ENCODE measurements at places on chromosomes 3 and 15.

DNA sequence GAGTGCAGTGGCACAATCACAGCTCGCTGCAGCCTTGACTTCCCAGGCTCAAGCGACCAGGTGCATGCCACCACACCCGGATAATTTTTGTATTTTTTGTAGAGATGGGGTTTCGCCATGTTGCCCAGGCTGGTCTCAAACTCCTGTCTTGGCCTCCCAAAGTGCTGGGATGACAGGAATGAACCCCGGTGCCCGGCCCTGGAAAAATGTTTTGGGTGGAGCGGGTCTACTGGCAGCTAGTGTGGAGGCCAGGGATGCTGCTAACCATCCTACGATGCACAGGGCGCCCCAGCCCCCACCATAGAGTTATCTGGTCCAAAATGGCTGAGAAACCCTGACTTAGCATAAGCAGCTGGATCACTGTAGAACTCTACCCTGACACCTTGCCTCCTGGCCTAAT is 35.4 kb downstream of the NIPA2 start:
- no peak for DNase-seq

GRCh38 chr3:48881652-48882114 is 17.0 kb downstream of the SLC25A20 start:
- no peak for DNase-seq

DNA sequence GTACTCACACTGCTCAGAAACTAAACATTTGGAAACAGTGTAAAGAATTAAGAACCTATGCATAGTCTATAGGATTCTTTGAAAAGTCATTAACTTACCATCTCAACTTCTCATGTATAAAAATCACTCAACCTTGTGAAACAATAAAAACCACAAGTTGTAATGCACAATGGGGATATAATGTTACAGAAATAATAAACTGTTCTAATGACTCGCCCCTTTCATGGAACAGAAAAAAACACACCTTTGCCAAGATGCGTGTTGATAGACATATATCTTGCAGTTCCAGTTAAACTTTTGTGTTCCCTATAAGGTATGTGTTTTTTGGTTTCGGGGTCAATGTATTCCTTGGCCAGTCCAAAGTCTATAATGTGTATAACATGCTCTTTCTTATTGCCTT is 50.8 kb upstream of the PPIB start:
- no peak for DNase-seq

- DNase-seq: no peak
Measured at GRCh38 chr15:51227940-51228732, 110.3 kb downstream of the CYP19A1 start.

DNA sequence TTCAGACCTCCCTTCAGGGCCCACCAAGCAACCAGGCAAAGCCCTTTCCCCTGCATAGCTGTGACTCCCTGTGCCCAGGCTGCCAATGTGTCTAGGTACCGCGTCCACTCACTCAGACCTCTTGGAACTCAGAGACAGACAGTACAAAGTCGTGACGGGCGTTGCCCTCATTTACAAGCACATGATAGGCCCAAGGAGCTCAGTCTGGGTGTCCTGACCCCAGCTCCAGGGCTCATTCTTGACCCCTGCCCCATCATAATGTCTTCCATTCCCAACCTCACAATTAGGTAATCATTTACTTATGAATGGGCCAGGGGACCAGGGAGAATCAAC is 56.0 kb downstream of the KLF13 start:
- DNase-seq: no peak

DNA sequence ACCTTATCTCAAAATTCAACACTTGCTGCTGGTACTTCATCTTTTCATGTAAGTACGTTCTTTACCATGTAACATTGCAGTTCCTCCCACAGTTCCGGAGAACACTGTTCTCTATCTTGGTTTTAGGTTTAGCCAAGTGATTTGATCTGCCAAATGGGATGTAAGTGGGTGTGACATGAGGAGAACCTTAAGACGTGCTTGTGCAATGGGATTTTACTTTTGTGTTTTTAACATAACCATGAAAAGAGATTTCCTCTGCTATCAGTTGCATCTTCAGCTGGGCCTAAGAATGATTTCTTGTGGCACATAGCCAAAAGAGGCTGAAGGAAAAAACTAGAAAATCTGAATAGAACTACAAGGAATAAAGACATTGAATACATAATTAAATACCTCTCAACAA is 894.5 kb upstream of the ALCAM start:
- no peak for DNase-seq

DNA sequence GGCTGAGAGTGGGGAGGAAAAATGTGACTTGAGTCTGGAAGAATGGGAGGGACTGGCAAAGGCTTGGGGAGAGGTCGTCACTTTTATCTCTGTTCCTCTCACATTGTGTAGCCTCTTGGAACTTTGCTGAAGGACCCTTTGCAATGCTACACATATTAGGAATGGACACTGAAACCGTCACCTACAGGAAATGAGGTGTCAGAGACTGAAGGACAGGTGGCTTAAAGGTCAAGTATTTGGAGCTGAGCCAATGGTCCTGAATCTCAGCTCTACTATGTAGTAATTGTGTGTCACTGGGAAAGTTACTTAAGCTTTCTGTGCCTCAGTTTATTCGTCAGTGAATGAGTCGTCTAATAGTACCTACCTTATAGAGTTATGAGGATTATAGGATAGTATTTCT is 14.7 kb downstream of the MCTP2 start:
- no peak for DNase-seq

DNA sequence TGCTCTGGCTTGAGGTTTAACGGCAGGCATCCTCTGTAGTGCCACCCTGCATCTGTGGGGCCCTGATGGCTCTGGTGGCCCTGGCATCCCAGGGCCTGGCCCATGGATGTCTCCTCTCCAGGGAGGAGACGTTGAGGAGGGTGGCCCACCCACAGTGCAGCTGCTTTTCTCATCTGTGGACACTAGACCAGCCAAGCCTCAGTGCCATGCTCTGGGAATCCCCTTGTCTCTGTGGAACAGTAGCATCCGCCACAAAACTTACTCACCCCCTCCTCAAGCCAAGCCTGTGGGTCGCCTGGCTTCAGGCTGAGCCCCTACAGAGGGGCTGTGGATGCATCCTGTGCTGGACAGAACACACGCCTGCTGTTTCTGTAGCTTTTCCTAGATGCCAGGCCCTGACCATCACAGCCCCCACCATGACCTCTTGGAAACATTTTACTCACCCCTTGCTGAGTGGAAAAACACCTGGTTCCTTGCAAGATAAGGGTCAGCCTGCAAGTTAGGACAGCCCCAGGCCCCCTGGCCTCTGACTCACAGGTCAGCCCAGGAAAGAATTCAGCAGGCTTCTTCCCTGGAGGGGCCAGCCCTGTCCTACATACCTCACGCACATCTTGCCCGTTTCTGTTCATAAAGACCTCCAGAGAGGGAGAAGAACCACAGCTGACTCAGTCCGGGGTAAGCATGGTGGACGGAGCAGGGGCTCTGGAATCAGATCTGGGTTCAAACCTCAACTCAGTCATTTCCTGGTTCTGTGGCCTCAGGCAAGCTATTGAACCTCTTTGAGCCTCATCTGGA is 19.0 kb downstream of the PAK6 start:
- DNase-seq: no peak

- DNase-seq: no peak
Measured at GRCh38 chr3:41794748-41795589, 166.9 kb downstream of the ULK4 start.

- no peak for DNase-seq
Measured at GRCh38 chr3:16059081-16059537, 115.4 kb upstream of the GALNT15 start.

- no peak for DNase-seq
Measured at GRCh38 chr15:38255690-38256089, 3.1 kb downstream of the SPRED1 start.

- no peak for DNase-seq
Measured at GRCh38 chr15:77487888-77488287, 67.2 kb downstream of the HMG20A start.

DNA sequence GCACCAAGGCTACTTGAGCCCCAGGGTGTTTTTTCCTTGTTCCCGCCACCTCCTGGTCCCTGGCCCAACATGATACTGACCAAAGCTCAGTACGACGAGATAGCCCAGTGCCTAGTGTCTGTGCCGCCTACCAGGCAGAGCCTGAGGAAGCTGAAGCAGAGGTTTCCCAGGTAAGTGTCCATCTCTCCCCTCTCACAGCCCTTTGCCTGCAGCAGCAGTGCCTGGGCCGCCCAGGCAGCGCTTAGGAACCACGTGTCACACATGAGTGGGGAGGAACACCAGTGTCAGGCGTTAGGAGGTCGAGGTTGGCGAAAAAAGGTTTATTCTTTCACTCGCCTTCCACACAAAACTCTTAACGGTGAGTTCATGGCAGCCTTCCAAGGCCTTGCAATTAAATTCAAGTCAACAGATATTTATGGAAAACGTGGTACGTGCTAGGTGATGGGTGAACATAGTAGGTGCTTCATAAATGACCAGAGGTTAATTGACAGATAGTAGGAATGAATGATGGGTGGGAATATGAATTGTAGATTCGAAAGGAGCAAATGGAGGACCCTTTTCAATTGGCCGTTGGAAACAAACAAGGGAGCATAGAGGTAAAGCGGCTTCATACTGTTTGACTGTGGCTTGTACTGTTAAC is 486 bp downstream of the CDIN1 start:
- DNase-seq: no peak

DNA sequence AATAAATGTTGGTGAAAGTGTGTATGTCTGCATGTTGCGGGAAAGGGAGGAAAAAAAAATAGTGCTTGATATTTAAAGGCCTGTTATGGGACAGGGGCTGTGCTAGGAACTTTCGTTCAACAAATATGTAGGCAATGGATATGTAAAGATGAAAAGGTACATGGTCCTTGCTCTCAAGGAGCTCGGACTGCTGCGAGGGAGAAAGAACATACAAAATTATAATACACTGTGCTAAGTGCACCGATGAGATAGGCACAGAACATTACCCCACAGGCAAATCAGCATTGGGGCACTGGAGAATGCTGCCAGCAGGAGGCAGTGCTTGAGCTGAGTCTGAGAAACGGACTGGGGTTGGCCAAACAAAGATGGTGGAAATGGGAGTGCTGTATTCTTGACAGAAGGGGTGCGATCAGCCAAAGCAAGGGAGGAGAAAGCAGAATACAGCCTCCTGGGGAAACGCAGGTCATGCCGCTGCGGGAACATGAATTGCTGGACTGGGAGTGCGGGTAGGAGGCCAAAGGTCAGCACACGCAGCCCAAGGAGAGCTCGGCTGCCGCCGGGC is 649 bp downstream of the C15orf40 start:
- DNase-seq: peak; percentile 59

- DNase-seq: no peak
Measured at GRCh38 chr3:60674870-60675269, 576.4 kb downstream of the FHIT start.

GRCh38 chr15:77496715-77497109 is 76.0 kb downstream of the HMG20A start:
- DNase-seq: peak; percentile 47

DNA sequence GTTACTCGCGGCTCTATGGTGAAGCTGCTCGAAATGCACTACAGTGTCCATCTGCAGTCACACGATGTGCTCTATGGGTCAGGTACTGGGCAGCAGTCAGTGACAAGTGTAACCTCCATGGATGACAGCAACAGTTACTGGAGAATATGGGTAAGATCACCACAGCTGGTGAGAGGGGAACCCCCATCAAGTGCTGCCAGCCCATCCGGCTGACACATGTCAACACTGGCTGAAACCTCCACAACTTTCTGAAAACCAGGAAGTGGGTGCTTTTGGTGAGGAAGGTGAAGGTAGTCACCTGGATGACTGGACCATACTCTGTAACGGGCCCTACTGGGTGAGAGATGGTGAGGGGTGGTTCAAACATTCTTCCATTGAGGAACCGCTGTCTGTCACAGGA is 87.4 kb upstream of the C15orf39 start:
- no peak for DNase-seq

DNA sequence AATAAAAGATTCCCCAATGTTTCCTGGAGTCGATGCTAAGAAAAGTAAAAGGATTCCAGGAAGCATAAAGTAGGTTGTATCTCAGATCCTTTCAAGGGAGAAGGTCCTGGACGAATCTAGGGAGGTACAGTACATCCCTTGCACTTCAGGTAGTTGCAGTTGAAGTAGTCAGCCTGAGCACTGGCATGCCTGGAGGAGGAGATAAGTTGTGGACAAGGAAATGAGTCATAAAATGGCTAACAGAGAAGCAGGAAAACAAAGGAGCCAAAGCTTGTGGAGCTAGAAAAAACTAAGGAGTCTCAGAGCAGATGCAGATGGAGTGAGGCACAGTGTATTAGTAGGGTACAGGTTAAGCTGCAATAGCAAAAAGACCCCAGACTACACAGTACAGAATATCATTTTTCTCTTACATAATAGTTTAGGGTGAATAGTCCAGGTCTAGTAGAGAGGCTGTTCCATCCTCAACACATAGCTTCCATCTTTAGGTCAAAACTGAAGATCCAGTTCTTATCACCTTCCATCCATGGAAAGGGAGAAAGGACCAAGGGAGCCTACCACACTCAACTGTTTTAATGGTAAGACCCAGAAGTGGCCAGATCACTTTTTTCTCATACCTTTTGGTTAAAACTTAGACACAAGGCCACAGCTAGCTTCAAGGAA is 41.3 kb downstream of the COL6A5 start:
- DNase-seq: no peak

DNA sequence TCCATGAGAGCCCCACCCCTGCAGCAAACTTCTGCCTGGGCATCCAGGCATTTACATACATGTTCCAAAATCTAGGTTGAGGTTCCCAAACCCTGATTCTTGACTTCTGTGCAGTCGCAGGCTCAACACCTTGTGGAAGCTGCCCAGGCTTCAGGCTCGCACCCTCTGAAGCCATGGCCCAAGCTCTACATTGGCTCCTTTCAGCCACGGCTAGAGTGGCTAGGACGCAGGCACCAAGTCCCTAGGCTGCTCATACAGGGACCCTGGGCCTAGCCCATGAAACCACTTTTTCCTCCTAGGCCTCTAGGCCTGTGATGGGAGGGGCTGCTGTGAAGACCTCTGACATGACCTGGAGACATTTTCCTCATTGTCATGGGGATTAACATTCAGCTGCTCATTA is 172.8 kb upstream of the SATB1 start:
- DNase-seq: no peak

DNA sequence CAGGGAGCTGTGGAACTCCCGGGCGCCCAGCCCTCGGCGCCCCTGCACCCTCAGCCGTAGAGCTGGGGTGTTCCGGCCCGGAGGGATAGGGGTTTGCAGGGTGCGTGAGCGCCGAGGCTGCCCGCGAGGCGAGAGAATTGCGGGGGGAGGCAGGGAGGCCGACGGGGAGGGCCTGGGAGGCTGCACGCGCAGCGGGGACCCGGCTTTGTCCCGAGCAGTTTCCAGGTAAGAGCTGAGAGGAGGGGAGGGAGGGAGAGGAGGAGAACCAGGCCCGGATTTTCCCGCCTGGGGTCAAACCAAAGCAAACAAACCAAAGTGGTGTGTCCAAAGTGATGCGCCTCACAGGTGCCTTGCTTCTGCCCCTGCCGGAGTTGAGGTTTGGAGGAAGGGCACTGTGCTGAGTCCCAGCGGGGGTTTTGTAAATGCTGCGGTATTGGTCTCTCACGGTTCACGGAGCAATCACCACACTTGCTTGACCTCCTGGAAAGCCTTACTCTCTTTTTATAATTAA is 146.4 kb downstream of the TJP1 start:
- no peak for DNase-seq

- DNase-seq: no peak
Measured at GRCh38 chr3:132457286-132457685, 40.0 kb downstream of the DNAJC13 start.
